ENCODE measurements at places on chromosomes 7 and 10.
A peak's percentile ranks its signal among the peaks of the same experiment; 100 is the strongest.

DNA sequence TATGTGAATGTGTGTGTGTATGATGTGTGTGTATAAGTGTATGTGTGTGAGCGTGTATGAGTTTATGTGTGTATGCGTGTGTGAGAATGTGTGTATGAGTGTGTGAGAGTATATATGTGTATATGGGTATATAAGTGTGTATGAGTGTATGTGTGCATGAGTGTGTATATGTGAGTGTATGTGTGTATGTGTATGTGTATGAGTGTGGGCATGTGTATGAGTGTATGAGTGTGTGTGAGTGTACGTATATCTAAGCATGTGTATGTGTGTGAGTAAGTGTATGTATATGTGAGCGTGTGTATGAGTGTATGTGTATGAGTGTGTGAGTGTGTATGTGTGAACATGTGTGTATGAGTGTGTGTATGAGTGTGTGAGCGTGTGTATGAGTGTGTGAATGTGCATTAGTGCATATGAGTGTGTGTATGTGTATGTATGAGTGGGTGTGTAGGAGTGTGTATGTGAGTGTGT is 12.9 kb downstream of the SLC13A4 start:
- no peak for DNase-seq

GRCh38 chr10:62843600-62843999 is 27.4 kb upstream of the EGR2 start:
- DNase-seq, result no peak

DNA sequence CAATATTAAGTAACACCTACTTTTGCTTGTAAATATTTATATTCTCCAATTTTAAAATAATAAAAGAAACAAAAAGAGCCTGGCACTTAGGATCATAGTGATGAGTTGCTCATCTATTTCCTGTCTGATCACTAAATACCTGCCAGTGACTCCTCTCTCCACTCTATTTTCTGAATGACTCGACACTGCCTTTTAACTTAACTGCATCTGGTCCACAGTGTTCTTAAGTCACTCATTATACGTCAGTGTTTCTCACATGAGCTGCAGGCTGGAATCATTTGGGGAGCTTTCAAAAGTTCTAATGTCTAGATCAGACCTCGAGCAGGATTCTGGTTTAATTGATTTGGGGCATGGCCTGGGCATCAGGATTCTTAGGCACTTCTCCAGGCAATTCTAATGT is 78.0 kb upstream of the AGBL3 start:
- no peak for DNase-seq

DNA sequence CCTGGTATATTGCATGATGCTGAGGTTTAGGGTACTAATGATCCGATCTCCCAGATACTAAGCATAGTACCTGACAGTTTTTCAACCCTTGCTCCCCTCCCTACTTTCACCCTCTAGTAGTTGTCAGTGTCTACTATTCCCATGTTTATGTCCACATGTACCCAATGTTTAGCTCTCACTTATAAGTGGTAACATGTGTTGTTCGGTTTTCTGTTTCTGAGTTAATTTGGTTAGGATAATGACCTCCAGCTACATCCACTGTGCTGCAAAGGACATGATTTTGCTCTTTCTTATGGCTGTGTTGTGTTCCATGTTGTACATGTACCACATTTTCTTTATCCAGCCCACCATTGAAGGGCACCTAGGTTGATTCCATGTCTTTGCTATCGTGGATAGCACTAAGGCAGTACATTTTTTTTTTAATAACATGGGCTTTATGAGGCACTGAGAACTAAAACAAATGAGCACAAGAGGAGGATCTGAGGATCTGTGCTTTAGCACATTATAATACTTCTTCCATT is 28.1 kb downstream of the ITGB8 start:
- no peak for DNase-seq

- no peak for DNase-seq
These were observed 32.8 kb upstream of the RHEB start for GRCh38 chr7:151552352-151553028.

GRCh38 chr7:1049006-1049741 is 4.8 kb downstream of the GPR146 start:
- DNase-seq, result peak; percentile 71

- peak; percentile 75 for DNase-seq
These were observed 81.6 kb downstream of the ARMH3 start for GRCh38 chr10:101974091-101974971.

GRCh38 chr10:50567384-50567783 is 56.4 kb downstream of the SGMS1 start:
- DNase-seq, result no peak

GRCh38 chr7:112201411-112201810 is 4.8 kb downstream of the DOCK4 start:
- no peak for DNase-seq

GRCh38 chr7:114085592-114086501 is 167.0 kb upstream of the PPP1R3A start:
- DNase-seq, result peak; percentile 94

DNA sequence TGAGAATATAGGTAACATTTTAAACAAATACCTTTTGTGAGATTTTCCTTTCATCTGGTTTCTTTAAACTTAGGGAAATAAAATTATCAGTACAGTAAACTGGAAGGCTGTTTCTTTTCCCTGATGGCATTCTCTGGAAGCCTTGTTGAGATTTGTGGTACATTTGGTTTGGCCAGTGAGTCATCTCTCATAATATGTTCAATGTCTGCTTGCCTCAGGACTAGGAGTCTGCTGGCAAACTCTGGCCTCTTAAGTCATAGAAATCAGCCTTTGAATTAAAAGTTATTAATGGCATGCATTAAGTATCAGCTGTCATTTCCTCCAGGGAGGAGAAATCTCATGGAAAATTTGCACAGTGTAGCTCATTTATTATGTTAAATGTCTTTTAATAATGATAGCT is 316.6 kb upstream of the KIAA1217 start:
- DNase-seq, result no peak

DNA sequence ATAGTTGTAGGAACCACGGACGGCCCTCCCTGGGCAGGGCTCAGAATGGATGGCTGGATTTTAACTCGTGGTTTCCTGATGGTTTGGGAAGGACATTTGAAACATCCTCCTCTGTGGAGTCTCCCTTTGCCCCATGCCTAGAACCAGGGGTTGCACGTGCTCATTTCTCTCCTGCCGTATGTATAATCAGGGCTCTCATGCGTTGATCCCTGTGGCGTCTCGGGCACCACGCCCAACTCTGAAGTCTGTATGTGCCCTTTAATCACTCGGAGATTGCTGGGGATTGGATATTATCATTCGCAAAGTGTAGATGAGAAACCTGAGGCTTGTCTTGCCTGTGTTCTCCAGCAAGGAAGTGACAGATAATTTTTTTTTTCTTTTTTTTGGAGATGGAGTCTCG is 257.1 kb downstream of the CAMK1D start:
- no peak for DNase-seq

DNA sequence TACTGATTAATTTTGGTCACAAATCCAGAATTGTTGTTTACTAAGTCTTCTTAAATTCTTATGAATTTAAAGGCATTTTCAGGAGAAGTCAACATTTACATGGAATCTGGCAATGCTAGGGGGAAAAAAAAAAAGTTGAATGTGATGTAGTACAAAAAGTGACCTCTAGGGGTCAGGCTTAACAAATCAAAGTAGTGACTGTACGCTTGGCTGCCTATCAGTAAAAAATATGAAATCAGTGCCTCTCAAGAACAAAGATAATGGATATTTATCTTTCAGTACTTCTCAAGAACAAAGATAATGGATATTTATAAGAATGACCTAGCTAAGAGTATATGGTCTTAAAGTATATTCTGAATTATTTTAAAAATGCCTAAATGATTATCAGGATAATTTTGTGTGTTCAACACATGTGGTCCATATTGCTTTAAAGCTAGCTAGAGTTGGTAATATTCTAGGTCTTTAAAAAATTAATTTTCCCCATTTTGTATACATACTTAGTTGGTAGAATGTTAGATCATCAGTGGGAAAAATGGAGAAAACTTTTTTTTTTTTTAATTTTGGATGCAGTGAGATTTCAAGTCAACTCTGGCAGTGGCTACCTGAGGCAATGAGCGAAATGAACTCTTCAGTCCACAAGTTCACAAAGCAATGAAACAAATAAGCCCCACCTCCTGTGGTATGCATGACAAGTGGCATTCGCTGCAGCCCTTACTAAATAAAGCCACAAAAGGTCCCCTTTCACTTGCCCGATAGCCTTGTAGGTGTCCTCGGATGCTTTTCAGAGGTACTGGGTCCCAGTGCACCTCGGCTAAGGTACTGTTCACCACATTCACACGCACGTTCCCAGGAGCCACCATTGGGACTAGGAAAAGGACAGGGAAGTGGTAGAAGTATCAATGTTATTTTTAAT is 51.2 kb upstream of the LAMB4 start:
- DNase-seq, result peak; percentile 84

GRCh38 chr10:73625004-73625883 is 16.0 kb downstream of the MYOZ1 start:
- DNase-seq, result peak; percentile 37

- DNase-seq, result no peak
These were observed 63.6 kb downstream of the RGS10 start for GRCh38 chr10:119478811-119479341.

DNA sequence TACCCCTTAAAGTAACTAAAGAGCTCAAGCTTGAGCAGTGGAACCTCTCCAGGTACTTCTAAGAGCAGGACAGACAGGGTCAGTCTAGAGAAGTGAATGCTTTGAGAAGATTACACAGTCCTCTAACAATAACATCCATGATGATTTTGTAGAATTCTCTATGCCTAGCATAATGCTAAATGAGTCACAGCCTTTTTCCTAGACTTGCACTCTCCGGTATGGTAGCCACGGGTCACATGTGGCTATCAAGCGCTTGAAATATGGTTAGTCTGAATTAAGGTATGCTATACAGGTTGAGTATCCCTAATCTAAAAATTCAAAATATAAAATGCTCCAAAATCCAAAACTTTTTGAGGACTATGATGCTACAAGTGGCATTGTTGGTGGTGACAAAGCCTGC is 166.6 kb upstream of the MKLN1 start:
- no peak for DNase-seq

GRCh38 chr10:124387078-124387874 is 31.4 kb downstream of the OAT start:
- no peak for DNase-seq

- DNase-seq, result no peak
These were observed 806.9 kb downstream of the TNS3 start for GRCh38 chr7:46775020-46775419.

- no peak for DNase-seq
These were observed 242.2 kb upstream of the PPP2R2D start for GRCh38 chr10:131658476-131659110.

DNA sequence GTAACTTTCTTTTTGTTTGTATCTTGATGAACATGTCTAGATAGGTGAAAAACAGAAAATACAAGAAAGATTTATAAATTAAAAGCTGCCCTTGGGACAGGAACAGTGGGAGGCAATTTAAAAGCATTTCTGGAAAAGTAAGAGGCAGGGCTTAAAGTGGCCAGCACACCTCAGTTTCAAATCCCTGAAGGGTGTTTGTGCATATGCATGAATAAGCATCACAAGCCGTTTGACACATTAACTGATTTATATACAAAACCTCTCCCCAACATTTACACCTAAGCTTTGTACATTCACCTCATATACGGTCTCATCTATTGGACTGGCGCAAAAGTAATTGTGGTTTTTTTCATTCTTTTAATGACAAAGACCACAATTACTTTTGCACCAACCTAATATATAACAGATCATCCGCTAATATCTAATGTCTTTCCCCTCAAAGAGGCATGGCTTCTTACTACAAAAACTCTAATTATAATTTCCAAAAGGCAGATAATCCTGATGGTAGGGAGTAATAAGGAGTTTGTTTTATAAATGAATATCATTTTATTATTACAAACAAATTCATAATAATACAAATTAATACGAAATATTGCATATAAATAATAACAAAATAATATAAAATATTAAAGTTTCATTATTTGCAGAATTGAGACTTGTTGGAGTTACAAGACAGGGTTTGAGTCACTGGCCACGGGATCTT is 48.3 kb downstream of the LRGUK start:
- no peak for DNase-seq

All from KBM-7 (cell line).